ENCODE measurements at places on chromosomes 2 and 18.

GRCh38 chr2:128552806-128553551, 234.3 kb upstream of the HS6ST1 start:
- no peak for DNase-seq

DNA sequence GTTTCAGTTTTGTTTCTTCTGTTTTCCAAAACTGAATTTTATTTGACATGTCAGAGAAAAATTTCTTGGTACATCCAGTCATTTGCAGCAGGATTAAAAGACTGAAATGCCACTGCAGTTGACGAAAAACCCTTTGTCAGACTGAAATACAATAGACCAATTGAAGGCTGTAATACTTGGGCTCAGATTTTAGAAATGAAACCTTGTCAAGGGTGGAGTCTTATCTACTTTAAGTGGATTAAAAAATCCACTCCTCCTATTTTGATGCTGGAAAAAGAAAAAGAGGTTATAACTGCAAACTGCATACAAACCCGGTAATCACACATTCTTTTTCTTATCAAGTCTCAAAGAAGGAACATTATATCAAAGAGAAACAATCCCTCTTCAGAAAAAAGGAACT, 80.2 kb upstream of the NEUROD1 start:
- DNase-seq, result no peak

DNA sequence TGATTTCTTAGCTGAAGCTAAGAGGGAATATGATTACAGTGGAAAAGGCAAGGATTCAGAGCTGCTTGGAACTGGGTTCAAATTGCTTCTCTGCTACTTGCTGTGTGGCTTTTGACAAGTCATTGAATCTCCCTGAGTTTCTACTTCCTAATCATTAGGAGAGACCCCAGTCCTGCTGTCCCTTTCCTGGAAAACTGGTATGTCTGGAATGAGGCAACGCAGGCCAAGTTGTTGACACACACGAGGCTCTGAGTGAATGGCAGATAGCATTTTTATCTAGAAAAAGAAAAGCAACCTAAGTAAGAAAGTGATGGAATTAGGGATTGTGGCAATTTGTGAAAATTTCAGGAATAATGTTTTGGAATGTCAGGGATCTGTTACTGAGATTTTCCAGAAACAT, 123.6 kb downstream of the LPIN1 start:
- peak; percentile 37 for DNase-seq

DNA sequence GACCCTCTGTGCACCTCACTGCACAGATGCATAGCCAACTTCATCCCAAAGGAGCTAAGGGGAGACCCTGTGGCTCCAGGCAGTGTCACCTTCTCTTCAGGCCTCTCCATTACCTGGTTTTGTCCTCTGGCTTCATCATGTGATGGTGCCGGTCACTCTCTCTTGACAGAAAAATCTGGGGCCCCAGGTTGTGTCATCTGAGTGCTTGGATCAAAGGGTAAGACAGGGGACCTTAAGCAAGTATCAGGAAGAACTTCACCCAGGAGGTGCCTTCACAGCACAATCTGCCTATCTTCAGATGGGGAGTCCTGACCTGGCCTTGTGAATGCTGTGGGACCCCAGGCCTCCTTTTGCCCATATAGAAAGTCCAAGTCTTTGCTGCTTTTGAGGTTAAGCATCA, 104.4 kb downstream of the POLR1A start:
- no peak for DNase-seq

DNA sequence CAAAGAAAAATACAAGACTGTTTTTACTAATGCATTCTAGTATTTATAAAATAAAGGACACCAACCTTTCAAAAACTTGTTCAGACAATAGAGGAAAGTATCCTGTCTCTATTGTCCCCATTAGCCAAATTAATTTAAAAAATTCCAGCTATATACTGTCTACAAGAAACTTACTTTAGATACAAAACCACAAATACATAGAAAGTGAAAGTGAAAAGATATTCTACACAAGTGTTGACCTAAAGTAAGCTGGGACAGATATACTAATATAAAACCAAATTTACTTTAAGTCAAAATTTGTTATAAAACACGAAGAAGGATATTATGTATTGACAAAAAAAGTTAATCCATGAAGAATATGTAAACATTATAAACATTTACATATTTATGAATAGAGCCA, 893.3 kb upstream of the TMEFF2 start:
- no peak for DNase-seq

- no peak for DNase-seq
These were observed 27.7 kb upstream of the ALK start for GRCh38 chr2:29949042-29949441.

- DNase-seq, result no peak
These were observed 136.9 kb downstream of the COPS8 start for GRCh38 chr2:237222601-237223041.

DNA sequence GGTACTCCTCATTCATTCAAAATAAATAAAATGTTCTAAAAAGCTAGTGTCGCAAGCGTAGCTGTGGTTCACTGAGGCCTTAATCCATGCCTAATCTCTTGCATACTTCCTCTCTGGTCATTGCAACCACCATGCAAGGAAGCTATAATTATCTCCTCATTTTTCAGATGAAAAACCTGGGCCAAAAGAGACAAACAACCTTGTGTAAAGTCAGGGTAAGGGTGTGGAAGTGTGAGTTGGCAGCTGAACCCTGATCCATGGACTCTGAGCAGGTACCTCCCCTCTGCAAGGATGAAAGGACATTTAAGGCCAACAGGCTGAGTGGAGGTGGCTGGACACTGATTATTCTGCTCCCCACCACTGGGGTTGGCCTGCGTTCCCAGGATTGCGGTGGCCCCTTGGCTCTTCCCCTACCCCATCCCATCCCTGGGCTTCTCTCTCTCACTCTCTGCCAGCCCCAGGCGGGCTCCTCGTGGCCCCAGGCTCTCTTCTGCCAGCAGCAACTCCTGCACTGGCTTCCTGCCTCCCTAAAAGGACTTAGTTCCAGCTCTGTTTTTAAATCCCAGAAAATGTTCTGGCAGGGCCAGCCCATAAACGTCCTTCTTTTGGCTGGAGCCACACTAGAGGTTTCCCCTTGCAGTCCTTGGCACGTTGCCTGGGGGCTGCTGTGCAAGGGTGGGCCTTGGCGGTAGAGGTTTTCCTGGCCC, 72.0 kb upstream of the AFF3 start:
- DNase-seq, result no peak

GRCh38 chr2:62102402-62102920, 93.5 kb upstream of the B3GNT2 start:
- DNase-seq, result peak; percentile 52

GRCh38 chr2:121902616-121903015, 147.2 kb downstream of the TSN start:
- DNase-seq, result no peak

DNA sequence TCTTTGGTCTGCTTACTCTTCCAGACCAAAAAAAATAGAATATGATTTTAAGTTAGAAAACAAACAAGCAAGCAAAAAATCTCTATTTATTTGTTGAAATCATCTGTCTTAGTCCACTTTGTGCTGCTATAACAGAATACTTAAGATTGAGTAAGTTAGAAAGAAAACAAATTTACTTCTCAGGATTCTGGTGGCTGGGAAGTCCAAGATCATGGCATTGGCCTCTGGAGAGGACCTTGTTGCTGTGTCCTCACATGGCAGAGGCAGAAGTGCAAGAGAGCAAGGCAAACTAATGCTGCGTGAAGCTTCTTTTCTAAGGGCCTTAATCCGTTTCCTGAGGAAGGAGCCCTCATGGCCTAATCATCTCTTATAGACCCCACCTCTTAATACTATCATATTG, 156.2 kb downstream of the SPP2 start:
- DNase-seq, result no peak

DNA sequence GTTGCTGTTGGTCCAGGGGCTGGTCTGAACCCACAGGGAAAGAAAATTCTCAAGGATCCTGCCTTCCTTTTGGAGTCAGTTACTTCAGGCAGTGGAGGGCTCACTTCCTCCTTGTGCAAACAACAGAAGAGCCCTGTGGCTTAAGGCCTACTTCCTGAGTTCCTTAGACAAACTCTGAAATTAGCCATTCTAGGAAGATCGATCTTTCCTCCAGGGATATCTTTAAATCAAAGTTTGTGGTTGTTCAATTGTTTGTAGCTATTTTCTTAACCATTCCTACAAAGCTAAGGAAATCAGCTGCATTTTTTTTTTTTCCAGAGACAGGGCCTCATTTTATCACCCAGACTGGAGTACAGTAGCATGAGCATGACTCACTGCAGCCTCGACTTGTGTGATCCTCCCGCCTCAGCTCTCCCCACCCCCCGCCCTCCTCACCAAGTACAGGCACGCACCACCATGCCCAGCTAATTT, 156.0 kb downstream of the TANC1 start:
- DNase-seq, result peak; percentile 59

- no peak for DNase-seq
These were observed 732.3 kb upstream of the CELF4 start for GRCh38 chr18:38297910-38298309.

DNA sequence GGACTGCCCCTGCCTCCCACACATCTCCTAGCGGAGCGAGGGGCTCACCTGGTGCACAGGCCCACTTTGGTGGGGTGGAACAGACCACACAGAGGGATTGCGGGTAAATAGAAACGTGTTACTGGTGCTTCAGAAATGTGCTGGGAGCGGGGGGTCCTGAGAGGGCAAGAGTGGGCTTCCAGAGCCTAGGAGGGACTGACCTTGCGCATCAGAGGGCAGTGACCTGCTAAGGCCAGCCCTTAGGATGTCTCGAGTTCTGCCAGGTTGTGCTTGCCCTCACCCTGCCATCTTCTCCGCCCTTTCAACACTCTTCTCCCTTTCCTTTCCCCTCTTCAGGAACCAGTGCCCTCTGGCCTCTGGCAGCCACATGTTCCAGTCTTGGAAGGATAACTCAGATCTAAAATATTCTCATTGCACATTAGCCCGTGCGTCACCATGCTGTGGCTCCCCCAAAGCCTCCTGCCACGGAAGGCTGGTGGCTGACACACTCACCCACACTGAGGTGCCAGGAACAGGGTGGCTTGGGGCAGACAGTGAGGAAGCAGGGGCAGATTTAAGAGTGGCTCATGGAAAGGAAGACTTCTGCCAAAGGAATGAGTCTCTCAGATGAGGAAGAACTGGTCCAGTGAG, 89.6 kb downstream of the MCFD2 start:
- no peak for DNase-seq

- no peak for DNase-seq
These were observed 671.4 kb downstream of the MBD2 start for GRCh38 chr18:53553030-53553429.

DNA sequence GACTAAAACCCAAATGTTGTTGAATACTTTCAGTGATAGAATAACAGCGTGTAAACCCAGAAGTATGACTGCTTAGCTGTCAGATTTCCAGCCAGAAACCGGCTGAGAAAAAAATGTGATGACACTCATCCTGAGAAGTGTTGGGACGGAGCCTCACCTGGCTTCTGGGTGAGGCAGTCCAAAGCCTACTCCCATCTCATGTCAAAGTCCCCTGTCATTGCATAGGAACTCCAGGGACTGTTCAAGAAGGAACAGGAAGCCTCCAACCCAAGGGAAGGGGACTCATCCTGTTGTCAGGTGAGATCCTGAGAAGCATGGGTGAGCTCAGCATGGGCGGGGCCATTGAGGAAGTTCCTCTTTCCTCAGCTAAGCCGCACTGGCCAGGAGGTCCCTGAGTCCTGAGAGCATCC, 11.3 kb upstream of the CHRNA1 start:
- DNase-seq, result no peak

- DNase-seq, result no peak
These were observed 11.1 kb downstream of the CLUL1 start for GRCh38 chr18:607930-608329.

- DNase-seq, result no peak
These were observed 186.6 kb downstream of the C1D start for GRCh38 chr2:67876176-67876575.

DNA sequence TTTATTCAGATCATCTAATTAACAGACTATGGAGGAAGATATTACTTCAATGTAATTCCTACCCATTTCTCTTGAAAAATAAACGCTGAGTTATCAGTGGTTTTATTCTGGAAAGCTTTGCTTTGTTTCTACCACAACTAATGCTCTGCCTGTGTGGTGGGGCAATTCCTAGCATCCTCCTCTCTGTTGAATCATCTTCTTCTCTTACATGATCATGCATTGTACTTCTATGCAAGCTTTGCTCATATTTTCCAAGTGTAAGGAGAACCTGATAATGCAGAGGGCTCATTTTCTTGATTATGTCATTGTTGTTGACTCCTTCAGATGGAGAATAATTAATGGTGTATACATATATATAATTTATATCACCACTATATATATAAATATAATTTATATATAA, 46.7 kb downstream of the CCDC195 start:
- no peak for DNase-seq

GRCh38 chr18:53780666-53781065, 443.8 kb downstream of the MBD2 start:
- no peak for DNase-seq

DNA sequence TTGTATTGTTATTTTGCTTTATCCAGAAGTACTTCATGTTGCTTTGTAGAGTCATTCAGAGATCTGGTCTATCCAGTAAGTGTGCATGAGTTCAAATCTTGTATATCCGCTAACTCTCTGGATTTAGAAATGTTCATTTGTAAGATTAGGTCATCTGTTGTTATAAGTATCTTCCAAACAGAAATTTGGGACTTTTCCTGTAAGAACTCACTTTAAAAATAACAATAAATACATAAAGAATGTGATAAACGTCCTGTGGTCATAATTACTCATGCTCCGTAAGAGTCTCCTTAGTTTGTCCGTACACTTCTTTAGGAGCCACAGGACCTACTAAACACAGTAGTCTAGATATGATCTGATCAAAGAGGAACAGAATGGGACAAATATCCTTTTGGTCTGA, 699.9 kb upstream of the SLC8A1 start:
- no peak for DNase-seq

- peak; percentile 13 for DNase-seq
These were observed 62.3 kb upstream of the ACYP2 start for GRCh38 chr2:54052825-54053718.

GRCh38 chr2:192047315-192048107, 147.2 kb downstream of the TMEFF2 start:
- DNase-seq, result no peak

DNA sequence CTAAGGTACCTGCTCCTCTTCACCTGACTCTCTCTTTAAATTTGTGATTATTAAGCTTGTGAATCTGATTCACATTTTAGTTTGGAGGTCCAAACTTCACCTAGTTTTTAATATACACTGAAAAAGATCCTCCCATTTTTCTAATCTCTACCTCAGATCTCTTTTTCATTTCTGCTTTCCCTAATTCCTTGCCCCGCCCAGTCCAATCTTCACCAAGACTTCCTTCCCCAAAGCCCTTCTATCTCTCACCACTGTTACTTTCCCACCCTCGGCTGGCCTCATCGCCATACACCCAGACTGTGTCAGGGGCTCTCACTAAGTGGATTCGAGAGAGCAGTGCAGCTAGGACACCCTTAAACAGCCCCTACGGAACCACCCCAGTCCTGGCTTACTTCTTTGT, 40.0 kb downstream of the LBH start:
- no peak for DNase-seq

GRCh38 chr2:43083710-43084698, 142.4 kb downstream of the ZFP36L2 start:
- peak; percentile 84 for DNase-seq

GRCh38 chr2:140835079-140835478, 1295.7 kb downstream of the LRP1B start:
- no peak for DNase-seq
